ENCODE measurements at places on chromosomes 4 and X.

- DNase-seq: no peak
Observed at GRCh38 chrX:119067023-119067739, 5.6 kb upstream of the CT47C1 start.

- DNase-seq: no peak
Observed at GRCh38 chr4:121792966-121793365, 8.2 kb upstream of the EXOSC9 start.

GRCh38 chrX:82141942-82142341 is 940.0 kb downstream of the SH3BGRL start:
- DNase-seq: no peak

DNA sequence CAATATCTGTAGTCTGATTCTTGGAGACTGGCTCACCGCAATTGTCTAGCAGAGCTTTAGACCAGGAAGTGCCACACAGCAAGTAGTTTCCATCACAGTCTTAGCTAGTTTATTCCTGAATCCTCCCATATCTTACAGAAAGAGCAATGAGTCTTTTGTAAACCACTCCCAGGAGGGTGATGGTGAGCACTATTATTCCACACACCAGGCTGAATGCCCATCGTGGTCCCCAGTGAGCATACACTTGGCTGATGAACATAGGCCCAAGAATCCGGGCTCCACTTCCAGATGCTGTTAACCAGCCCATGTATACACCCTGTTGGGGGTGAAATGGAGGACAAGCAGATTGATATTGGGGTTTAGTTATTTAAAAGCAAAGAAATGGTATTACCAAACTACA is 39.8 kb downstream of the PLK4 start:
- no peak for DNase-seq

DNA sequence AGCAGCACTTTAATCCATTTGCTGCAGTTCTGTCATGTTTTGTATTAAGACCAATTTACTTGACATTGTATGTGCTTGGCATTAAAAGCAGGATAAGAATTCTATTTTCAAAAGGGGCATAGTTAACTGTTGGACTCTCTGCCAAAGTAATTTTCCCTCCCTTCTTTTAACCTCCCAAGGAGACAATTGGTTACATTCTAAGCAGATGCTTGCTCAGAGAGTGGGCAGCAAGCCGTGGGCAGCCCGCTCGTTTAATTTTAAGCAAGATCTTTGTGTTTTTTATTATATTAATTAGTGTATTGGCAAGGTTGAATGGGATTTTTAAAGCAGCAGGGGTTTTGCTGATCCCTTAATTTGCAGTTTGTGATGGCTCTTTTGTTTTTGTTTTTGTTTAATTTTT is 37.1 kb upstream of the KLHL8 start:
- DNase-seq: no peak

- peak; percentile 4 for DNase-seq
Observed at GRCh38 chrX:78104447-78105176, 564 bp downstream of the PGK1 start.

DNA sequence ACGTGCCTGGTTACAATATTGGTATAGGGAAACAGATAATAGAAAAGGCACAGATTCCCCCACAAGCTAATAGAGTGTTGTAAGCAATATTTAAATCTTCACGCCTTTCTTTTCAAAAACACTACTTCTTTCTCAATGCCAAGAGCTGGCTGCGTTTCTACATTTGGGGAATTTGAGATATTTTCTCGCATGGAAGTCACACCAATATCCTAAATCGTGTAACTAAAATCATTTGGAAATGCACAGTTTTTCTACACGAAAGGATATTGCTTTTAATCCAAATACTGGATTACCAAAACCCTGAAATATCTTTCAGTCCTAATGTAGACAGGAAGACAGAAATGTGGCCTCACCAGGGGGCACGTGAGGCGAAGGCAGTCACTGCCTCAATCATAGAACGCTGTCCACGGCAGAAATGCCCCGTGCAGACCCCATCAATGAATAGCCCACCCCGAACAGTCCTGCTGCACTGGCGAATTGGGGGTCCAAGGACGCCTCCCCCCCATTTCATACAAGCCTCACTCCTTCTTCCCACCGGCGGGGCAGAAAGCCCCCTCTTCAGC is 106.6 kb downstream of the NSUN7 start:
- DNase-seq: no peak

DNA sequence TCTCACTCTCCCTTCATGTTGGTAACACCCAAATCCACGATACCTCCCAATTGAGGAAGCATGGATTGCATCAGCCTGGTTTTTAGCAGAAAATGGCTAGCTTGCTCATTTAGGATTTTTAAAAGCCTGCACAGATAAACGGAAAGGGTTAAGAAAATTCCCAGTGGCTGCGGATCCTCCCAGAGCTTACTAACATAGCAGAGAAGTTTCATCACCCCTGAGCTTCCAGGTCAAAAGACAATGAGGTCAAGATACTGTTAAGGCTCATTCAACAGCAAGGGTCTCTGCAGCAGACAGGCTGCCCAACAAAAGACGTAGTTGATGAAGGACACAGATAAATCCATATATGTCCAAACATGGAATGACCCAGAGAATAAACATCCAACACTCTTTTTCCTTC is 220.2 kb downstream of the ASMT start:
- no peak for DNase-seq

DNA sequence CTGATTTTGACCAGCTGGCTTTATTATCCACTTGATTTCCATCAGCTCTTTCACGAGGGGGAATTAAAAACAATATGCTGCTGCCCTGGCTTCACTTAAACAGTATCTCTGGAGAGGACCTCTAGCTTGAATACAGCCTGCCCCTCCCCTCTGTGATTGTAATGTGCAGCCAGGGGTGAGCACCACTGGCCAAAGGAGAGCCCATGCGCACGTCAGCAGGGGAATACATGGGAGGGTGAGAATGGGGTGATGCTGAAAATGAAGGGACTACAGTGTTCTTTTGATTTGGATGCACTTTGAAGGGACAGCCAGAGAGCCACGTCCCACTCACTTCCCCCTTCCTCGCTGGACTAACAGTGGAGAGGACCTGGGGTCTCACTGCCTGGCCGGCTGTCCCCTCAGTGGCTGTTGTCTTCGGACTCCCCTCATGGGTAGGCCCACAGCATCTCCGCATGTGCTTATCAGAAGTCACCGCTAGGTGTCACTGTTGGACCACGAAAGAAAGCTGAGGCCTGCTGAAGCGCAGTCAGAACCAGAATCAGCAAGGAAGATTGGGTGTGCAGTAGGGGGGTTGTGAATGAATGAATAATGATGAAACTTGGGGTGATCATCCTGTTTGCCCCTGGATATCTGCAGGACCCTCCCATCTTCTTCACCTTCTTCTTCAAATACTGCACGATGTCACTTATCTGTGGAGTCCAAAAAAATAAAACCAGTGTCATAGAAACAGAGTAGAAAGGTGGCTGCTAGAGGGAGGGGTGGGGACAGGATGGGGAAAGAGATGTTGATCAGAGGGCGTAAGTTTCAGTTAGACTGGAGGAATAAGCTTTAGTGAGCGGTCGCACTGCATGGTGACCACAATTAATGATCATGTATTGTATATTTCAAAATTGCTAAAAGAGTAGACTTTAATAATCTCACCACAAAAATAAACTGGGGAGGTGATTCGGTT is 32.8 kb downstream of the CLCN4 start:
- DNase-seq: peak; percentile 8

- DNase-seq: no peak
Observed at GRCh38 chrX:123464709-123465108, 268.1 kb downstream of the THOC2 start.

- DNase-seq: no peak
Observed at GRCh38 chr4:151417766-151418376, 8.9 kb downstream of the FHIP1A start.

- DNase-seq: no peak
Observed at GRCh38 chr4:6377626-6378492, 94.6 kb downstream of the PPP2R2C start.

GRCh38 chr4:76696109-76696508 is 201.8 kb downstream of the SOWAHB start:
- no peak for DNase-seq

- DNase-seq: no peak
Observed at GRCh38 chr4:118012142-118012541, 22.1 kb upstream of the NDST3 start.

DNA sequence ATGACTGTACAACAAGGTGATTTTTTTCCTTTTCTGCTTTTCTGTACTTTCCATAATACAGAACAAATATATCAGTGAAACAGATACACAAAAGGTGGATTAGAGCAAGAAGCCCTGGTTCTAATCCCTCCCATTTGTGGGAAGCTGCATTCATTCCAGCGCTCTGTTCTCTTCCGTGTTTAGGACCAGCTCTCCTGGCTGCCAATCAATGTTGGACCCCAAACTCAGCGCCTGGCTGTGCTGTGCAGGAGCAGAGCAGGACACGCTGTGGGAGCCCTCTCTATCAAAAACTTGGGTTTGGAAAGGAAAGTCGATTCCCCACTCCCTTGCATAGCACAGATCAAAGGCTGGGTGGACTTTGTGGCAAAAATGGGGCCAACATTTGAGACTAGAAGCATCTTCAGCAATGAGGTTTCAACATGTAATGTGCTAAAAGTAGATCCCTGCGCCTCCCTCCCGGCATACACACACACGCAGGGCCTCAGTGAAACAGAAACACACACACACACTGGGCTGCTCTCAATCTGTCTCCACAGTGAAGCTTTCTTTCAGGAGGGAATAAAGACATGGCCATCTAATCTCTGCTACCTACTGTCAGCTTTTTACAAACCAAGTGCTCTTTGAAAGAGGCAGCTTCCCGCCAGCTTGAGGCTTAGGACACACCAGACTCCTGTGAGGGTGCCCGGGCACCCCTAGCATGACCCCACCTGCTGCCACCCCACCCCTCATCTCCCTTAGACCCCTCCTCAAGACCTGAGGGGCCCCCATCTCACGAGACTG is 12.2 kb downstream of the WDR1 start:
- DNase-seq: no peak

GRCh38 chrX:44228621-44229020 is 114.9 kb downstream of the EFHC2 start:
- DNase-seq: no peak

- no peak for DNase-seq
Observed at GRCh38 chr4:14337892-14338584, 664.2 kb upstream of the CPEB2 start.

DNA sequence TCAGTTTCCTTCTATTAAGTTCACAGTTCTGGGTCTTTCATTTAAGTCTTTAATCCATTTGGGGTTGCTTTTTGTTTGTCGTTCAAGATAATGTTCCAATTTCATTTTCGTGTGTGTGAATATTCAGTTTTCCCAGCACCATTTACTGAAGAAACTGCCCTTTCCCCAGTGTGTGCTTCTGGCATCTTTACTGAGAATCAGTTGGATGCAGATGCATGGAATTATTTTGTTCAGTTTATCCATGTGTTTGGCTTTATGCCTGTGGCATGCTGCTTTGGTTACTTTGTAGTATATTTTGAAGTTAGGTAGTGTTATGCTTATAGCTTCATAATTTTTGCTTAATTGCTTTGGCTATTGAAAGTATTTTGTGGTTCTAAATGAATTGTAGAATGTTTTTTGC is 163.8 kb upstream of the HDX start:
- DNase-seq: no peak

- no peak for DNase-seq
Observed at GRCh38 chr4:73189274-73189810, 69.3 kb downstream of the ANKRD17 start.

- DNase-seq: no peak
Observed at GRCh38 chr4:90112715-90113114, 14.5 kb upstream of the CCSER1 start.

GRCh38 chr4:141416677-141417363 is 196.1 kb downstream of the ZNF330 start:
- no peak for DNase-seq

- DNase-seq: no peak
Observed at GRCh38 chr4:148170408-148171365, 271.5 kb downstream of the NR3C2 start.

DNA sequence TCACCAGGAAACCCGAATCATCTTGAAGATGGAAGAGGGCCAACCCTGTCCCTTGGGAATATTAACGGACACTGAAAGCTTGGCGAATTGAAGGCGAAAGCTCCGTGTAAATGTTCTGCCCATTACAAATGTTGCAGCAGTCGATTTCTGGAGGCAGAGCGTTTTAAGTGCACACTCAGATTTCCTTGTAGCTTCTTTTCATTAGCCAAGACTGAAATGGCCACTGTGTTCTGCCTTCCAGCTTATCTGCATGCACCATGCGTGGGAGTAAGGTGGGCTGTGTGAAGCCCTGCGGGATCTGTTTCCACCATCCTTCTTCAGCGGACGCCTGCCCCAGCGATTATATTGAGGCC is 1.3 kb downstream of the SMIM20 start:
- DNase-seq: no peak

GRCh38 chrX:118228041-118228440 is 111.4 kb upstream of the KLHL13 start:
- DNase-seq: no peak

GRCh38 chrX:47619486-47620302 is at the start of gene SYN1:
SYN1 (minus strand) TSS chrX:47619857; CDS start chrX:47619728, 129 bp downstream.
- DNase-seq: peak; percentile 21

GRCh38 chr4:147583876-147584275 is 33.3 kb upstream of the TMEM184C start:
- DNase-seq: no peak

GRCh38 chr4:150345207-150345744 is 236.7 kb upstream of the MAB21L2 start:
- DNase-seq: no peak

DNA sequence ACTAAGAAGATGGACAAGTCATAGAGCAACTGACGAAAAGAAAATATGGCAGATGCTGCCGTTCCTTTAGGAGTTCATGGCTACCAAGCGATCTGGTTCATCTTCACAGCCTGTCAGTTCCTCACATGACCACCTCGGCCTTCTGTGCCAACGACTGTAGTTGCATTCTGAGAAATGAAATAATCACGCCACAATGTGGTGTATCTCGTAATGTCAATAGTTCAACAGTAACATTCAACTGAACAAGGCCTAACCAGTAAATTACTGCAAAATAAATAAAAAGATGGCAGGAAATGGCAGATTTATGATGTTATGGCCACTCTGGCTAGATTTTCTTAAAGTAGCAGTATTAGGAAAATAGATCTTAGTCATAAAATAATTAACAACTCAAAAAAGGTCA is 4.4 kb downstream of the GPRIN3 start:
- no peak for DNase-seq
